NCI-H510A treated with DMSO at 0.1 percent for 48 hours (cell line): ENCODE measurements at places on chromosomes 11 and 22.
A peak's percentile ranks its signal among the peaks of the same experiment; 100 is the strongest.

GRCh38 chr11:124644426-124645280, 22.0 kb downstream of the TBRG1 start:
- peak; percentile 73 for DNase-seq

- DNase-seq = no peak
These were observed 73.1 kb downstream of the ELP4 start for GRCh38 chr11:31582697-31583096.

GRCh38 chr22:46587492-46588278, 32.5 kb upstream of the GRAMD4 start:
- no peak for DNase-seq

GRCh38 chr11:64590763-64591221, at the start of gene SLC22A12:
Gene SLC22A12, plus strand, starts transcription at chr11:64591220. Its CDS starts 337 bp downstream, at chr11:64591557.
- no peak for DNase-seq

GRCh38 chr11:27757953-27758352, 57.7 kb upstream of the BDNF start:
- DNase-seq = no peak

DNA sequence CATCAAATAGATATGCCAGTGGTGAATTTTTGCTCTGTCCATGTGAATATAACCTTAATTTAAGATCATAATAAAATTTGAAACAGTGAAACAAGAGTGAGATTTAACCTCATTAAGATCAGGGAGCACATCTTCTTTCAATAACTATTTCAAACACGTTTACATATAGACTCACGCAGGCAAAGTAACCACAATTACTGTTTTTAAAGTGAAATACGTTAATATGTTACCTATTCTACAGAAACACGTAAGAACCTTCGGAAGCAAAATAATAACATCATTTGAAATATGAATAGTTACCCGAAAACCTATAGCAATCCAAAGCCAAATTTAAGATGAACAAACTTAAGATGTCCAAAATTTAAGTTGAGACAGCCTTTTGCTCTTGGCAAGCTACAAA, 136.2 kb upstream of the ZC3H12C start:
- no peak for DNase-seq
